Activated T-cell treated with anti-CD3 and anti-CD28 coated beads, Interleukin-2, amount 50 U/mL, for 4 hours (primary cell): ENCODE measurements at places on chromosomes 6 and 20. TPM values are rescaled to one million over a fixed set of nuclear protein-coding genes. Genes with fewer than 3 reads are reported as not detected.

GATA5 gene
- not detected for total RNA-seq

SYCP2 gene
- 2.1 TPM for total RNA-seq

CASS4 gene
- total RNA-seq = 2.5 TPM

LIME1 gene
- 10.4 TPM for total RNA-seq

MYCT1 gene
- not detected for total RNA-seq

TREM2 gene
- total RNA-seq = not detected

ATP9A gene
- 0.30 TPM for total RNA-seq

AURKA gene
- total RNA-seq = 9.6 TPM

LY6G6C gene
- not detected for total RNA-seq

SIRPA gene
- total RNA-seq = 0.84 TPM

OTOR gene
- total RNA-seq = not detected

HSPA1A gene
- total RNA-seq = 34.2 TPM

SAPCD1 gene
- total RNA-seq = 12.2 TPM

PLN gene
- not detected for total RNA-seq

TPBG gene
- total RNA-seq = 0.19 TPM

SOD2 gene
- 147 TPM for total RNA-seq

HLA-DQA1 gene
- 13.1 TPM for total RNA-seq

UQCC2 gene
- 108 TPM for total RNA-seq

ARHGAP40 gene
- not detected for total RNA-seq

CCM2L gene
- total RNA-seq = not detected

PPP1R3G gene
- not detected for total RNA-seq

FOXA2 gene
- total RNA-seq = not detected

ECI2 gene
- 12.5 TPM for total RNA-seq

EYA2 gene
- total RNA-seq = not detected

COL20A1 gene
- not detected for total RNA-seq

PLG gene
- total RNA-seq = 0.78 TPM

ENPP5 gene
- total RNA-seq = not detected

MOCS3 gene
- 8.7 TPM for total RNA-seq

CFAP206 gene
- total RNA-seq = not detected

CLDN20 gene
- not detected for total RNA-seq

MARCKS gene
- total RNA-seq = 2.6 TPM

PHF20 gene
- 47.7 TPM for total RNA-seq

UNC5CL gene
- total RNA-seq = 1.4 TPM

CDC25B gene
- 32.8 TPM for total RNA-seq

DOK5 gene
- 0.79 TPM for total RNA-seq

MRAP2 gene
- not detected for total RNA-seq

FUT9 gene
- not detected for total RNA-seq

FAM209B gene
- total RNA-seq = 1.1 TPM

FRK gene
- 0.05 TPM for total RNA-seq

MCCD1 gene
- total RNA-seq = not detected

PACSIN1 gene
- not detected for total RNA-seq

EYS gene
- not detected for total RNA-seq

FKBP1C gene
- 1.5 TPM for total RNA-seq

ADGRG6 gene
- 0.22 TPM for total RNA-seq

COL9A3 gene
- total RNA-seq = 0.21 TPM

SPATS1 gene
- not detected for total RNA-seq

GJE1 gene
- total RNA-seq = not detected

EPPIN gene
- not detected for total RNA-seq

LHFPL5 gene
- not detected for total RNA-seq
